ENCODE measurements at places on chromosomes 5 and 9. TPM values are rescaled to one million over a fixed set of nuclear protein-coding genes. Genes with fewer than 3 reads are reported as not detected.

Gene GPR21
- total RNA-seq = 1.5 TPM

Gene LCN10
- total RNA-seq = 0.75 TPM

Gene FOXD4L5
- not detected for total RNA-seq

Gene FXN
- total RNA-seq = 7.6 TPM

Gene SPTAN1
- total RNA-seq = 230 TPM

Gene UNC13B
- total RNA-seq = 53.4 TPM

Gene SLC46A2
- total RNA-seq = 0.73 TPM

Gene DNLZ
- total RNA-seq = 17.3 TPM

Gene NRARP
- 3.4 TPM for total RNA-seq

Gene SLC38A9
- 20.8 TPM for total RNA-seq

Gene PSD2
- 10.4 TPM for total RNA-seq

Gene FSD1L
- total RNA-seq = 32.2 TPM

Gene GLRA1
- total RNA-seq = 3.2 TPM

Gene MYORG
- total RNA-seq = 2.3 TPM

Gene PTGDS
- 5.2 TPM for total RNA-seq

Gene MOCS2
- total RNA-seq = 46.2 TPM

Gene WNT8A
- total RNA-seq = 0.23 TPM

Gene ROPN1L
- 25.7 TPM for total RNA-seq

Gene ARAP3
- 5.5 TPM for total RNA-seq

Gene OCLN
- total RNA-seq = 1.8 TPM

Gene RIGI
- 3.1 TPM for total RNA-seq

Gene OMD
- total RNA-seq = 8.2 TPM

Gene ACTL7A
- total RNA-seq = 0.31 TPM

Gene TAF11L12
- not detected for total RNA-seq

Gene NXNL2
- 1.4 TPM for total RNA-seq

Gene BHMT2
- 0.27 TPM for total RNA-seq

Gene C9orf57
- total RNA-seq = not detected

Gene OR13C9
- total RNA-seq = not detected

Gene NDFIP1
- total RNA-seq = 144 TPM

Gene S100Z
- total RNA-seq = not detected

Gene GRM6
- 0.19 TPM for total RNA-seq

Gene AFAP1L1
- 1.4 TPM for total RNA-seq

Gene BAAT
- 0.33 TPM for total RNA-seq

Gene IFNA10
- total RNA-seq = not detected

Gene MCTP1
- 6.6 TPM for total RNA-seq

Gene ANKRD18A
- total RNA-seq = 6.5 TPM

Gene ARID3C
- total RNA-seq = not detected

Gene IRGM
- total RNA-seq = 0.52 TPM

Gene ECSCR
- not detected for total RNA-seq

Gene ATOSB
- total RNA-seq = 20.1 TPM

Gene DOCK2
- 1.2 TPM for total RNA-seq

Gene PHPT1
- total RNA-seq = 288 TPM

Gene STING1
- total RNA-seq = 20.3 TPM

Gene PCDHGB4
- 1.3 TPM for total RNA-seq

Gene PKD2L2
- 0.43 TPM for total RNA-seq
